ENCODE measurements at places on chromosomes 12 and 14. TPM values are rescaled to one million over a fixed set of nuclear protein-coding genes. Genes with fewer than 3 reads are reported as not detected.
A peak's percentile ranks its signal among the peaks of the same experiment; 100 is the strongest.

KRT75 gene
- not detected for total RNA-seq

NTS gene
- not detected for total RNA-seq

KRT74 gene
- total RNA-seq = not detected

MYF6 gene
- total RNA-seq = not detected

RNASE3 gene
- not detected for total RNA-seq

USP44 gene
- 17.1 TPM for total RNA-seq

DNA sequence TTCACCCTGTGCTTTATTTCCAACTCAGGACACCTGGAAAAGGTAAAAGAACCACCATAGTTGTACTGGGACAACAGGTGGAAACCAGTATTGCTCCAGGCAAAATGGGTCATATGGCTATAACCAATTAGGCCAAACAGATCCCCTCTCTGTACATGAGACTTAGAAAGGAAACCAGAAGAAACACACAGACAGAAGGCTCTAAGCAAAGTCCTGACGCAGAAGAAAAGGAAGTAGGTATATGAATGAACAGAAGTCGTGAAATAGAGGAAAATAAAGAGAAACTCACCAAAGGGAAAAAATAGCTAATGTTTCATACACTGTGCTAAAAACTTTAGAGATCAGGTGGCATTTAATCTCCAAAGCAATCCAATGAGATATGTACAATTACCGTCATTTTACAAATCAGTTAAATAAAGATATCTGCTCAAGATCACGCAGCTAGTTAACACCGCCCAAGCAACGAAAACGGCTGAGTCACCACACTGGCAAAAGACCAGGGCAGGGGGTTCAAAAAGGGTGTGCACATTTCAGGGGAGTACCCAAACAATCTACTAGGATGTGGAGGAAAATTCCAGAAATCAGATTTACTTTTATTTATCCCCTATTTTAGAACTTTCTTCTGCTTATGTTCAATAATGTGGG lies 82.3 kb downstream of the ITPR2 start:
- no peak for DNase-seq

DNA sequence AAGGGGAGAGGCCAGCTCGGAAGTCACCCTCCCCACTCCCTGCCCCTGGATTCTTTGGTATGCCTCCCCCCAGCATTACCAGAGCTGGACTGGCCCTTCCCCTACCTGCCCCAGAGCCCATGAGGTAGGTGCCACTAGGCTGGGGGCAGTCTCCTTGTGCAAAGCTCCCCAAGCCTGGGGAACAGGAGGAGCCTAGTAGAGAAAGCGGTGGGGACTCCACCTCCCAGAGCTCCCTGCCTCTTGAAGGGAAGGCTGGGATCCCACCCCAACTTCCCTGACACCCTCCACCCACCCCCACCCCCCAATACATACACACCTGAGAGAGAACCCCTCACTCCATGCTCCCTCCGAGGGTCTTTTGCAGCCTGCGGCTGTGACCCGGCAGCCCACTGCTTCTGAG lies 30.4 kb downstream of the FIGNL2 start:
- no peak for DNase-seq

DNA sequence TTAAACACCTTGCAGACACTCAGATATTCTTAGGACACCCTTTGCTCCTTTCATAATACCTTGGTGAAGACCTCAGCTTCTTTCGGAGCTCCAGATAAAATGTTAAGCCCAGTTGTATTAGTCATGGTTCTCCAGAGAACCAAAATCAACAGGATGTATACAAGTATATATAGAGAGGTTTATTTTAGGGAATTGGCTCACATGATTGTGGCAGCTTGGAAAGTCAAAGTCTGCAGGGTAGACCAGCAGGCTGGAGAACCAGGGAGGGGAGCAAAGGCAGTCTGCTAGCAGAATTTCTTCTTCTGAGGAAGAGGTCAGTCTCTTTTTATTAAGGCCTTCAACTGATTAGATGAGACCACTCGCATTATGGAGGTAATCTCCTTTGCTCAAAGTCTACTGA lies 6.9 kb upstream of the IGF1 start:
- no peak for DNase-seq

DNA sequence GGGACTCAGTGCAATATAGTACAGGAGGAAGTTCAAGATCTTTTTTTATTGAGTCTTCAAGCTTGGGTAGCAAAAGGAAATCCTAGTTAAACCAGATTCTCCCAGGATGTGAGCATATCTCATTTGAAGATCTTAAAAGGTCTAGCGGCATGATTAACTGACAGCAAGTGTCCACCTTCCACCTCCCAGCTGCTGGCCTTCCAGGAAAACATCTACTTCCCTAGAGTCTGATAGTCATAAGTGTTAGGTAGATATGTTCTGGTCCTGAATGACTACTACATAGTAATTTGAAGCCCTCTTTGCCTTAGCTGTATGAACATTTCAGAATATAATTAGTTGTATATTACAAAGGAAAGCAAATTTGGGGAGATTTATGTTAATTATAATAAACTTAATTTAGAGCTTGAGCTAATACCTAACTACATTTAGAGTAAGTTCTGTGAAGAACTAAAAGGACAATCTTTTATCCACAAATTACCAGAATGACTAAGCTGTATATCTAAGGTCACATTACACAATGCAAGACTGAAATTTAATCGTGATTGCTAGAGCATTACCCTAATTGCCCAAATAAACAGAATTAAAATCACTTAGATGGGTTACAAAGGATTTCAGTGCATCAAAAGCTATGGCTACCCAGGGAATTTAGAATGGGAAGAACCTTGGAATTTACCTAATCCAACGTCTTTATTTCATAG lies 9.9 kb downstream of the LGR5 start:
- DNase-seq = no peak

- DNase-seq = peak; percentile 64
Observed at GRCh38 chr14:70955543-70956480, 48.6 kb downstream of the PCNX1 start.

GRCh38 chr14:66645716-66646115 lies 137.8 kb downstream of the GPHN start:
- DNase-seq = no peak

DNA sequence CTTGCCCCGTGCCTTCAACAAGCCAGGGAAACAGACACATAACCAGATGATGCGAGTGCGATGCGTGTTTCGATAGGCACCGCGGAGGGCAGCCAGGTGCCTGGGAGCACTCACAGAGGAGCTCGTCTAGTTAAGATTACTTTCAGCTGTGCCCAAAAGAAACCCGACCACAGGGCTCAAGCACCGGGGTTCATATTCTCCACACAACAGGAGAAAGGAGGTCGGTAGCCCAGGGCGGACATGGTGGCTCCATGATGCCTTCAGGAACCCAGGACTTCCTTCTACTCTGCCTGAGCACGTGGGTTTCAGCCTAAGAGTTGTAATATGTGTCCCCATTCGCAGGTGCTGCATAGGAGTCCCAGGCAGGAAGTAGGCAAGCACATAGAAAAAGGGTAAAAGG lies 53.7 kb upstream of the DDX11 start:
- DNase-seq = no peak

DNA sequence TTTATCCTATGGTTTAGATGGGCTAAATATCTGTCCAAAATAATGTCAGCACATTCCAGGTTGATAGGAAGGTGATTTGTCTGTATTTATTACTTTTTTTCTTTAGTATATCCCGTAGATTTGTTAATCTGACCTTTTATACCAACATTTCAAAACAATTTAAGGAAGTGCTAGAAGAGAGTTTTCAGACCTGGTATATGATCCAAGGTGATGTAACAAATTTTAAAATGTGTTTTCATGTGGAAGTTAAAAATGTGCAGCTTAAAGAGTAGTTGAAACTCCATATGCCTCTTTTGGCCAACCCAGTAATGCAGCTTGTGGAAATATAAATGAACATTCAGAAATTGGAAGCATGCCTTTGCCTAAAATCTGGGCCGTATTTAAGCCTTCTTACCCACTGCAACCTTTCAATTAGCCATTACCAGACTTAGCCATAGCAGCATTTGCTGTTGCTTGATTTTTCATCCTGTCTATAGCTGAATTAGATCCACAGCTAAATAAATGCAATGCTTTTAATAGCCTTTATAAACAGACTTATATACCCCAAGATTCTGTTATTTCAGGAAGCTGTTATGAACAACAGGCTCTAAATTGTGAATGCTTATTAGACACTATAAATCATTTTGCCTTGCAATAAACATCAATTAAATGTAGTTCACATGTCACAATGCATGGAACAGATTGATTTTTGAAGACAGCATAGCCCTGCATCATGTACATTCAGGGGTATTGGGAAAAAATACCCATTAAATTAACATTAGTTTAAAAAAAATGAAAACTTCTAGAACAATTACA lies 271.2 kb downstream of the PDZRN4 start:
- DNase-seq = no peak

DNA sequence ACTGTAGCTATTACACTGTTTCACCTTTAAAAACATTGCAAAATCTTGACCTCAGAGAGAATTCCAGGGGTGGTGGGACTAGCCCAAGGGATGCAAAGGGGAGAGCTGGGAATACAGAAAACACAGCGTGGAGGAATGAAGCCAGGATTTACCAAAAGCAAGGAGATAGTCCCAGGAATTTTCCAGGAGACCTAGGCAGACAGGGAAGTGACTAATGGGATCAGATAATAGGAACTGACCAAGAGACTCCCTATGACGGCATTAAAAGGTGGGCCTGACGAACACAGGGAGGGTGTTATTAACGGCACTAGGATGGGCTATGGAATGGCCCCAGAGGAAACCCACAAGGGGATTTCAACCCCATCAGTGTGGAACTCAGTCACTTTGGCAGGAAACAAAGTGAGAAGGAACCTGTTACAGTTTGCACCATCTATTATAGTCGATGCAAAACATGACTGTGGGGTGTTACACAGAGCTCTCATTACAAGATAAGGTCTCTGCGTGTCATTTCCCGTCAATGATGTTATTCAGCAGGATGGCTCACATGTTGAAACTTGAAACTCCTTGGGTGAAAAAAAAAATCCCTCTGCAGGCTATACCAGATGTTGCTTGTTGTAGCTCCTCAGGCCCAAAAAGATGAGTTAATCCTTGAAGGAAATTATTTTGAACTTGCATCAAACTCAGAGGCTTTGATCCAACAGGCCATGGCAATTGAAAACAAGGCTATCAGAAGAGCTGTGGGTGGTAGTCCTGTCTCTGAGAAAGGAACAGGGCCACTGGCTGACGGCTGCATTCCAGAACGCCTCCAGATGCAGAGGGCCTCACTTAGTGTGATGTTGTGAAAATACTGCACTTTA lies 58.7 kb downstream of the DRAM1 start:
- no peak for DNase-seq

DNA sequence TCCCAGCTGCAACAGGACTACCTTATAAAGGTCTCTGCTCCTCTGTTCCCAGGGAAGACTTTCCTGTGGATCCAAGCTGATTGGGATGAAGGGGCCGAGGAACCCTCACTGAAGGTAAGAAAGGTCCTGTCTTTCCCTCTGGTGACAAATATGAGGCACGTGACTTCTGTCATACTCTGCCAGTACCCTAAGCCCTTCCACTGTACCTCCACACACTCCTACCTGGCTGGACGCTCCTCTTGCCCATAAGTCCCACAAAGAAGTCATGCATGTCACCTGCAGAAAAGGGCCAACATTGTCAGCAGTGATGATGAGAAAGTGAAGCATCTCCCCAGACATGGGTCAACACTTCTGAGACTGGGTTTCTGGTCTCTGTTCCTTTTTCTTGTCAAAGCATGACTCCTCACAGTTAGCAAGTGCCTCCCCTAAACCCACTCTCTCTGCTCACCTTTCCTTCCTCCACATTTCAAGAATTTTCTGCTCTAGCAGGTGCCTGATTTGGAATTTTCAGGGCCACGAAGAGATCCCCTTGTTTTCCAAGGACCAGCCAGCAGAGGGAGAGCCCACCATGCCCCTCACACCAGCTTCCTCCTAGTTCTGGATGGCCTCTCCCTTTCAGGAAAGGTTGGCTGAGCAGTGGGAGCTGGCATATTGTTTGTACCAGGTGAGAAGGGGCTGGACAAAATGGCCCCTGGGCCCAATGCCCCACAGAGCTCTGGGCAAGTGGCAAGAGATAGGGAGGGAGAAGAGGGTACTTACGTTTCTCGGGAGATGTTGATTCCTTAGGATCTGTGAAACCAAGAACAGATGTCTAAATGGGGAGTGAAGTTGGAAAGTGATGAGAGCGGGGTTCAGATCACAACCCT lies 3.5 kb downstream of the TAC3 start:
- no peak for DNase-seq

DNA sequence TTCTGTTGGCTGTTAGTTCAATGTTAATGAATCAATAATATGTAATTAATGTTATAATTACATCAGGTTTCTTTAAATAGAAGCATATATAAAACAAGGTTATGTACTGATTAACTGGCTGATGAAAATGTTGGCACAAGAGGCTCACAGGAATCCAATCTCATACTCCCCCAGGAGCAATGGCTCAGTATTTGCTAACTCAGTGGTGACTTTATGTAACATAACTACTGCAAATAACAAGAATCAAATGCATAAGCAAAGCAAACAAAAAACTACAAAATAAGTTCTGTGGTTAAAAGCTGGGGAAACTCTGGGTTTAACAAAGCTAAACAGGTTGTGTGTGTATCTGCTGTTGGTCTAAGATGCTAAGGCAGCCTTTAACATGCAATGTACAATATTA lies 27.7 kb upstream of the BBS10 start:
- DNase-seq = no peak

- no peak for DNase-seq
Observed at GRCh38 chr12:89621521-89621920, 87.1 kb downstream of the ATP2B1 start.

- DNase-seq = no peak
Observed at GRCh38 chr14:95250140-95250769, 69.5 kb downstream of the CLMN start.

- peak; percentile 74 for DNase-seq
Observed at GRCh38 chr12:47085815-47086252, 6.1 kb upstream of the AMIGO2 start.

DNA sequence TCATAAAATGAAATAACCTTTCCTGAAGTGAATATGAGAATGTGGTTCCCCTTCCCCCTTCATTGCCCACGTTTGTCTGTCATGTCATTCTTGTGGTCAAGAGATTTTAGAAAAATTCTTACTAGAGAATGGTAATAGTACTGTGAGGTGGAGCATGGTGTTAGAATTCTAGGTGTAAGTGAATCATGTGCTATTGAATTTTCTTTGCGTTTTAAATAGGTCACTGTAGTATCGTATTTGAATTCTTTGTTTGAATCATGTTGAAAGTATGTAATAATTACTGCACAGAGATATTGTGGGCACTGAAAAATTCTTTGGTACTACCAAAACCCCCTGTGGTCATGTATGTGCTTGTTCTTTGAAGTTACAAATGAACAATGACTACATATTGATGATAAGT lies 49.9 kb downstream of the FUT8 start:
- peak; percentile 32 for DNase-seq

GRCh38 chr12:89731089-89731488 lies 22.5 kb upstream of the ATP2B1 start:
- no peak for DNase-seq
